T-helper 1 cell (primary cell): ENCODE measurements at places on chromosomes 1 and 21.
A peak's percentile ranks its signal among the peaks of the same experiment; 100 is the strongest.

- DNase-seq: no peak
Observed at GRCh38 chr1:16393570-16394521, 26.8 kb downstream of the SZRD1 start.

DNA sequence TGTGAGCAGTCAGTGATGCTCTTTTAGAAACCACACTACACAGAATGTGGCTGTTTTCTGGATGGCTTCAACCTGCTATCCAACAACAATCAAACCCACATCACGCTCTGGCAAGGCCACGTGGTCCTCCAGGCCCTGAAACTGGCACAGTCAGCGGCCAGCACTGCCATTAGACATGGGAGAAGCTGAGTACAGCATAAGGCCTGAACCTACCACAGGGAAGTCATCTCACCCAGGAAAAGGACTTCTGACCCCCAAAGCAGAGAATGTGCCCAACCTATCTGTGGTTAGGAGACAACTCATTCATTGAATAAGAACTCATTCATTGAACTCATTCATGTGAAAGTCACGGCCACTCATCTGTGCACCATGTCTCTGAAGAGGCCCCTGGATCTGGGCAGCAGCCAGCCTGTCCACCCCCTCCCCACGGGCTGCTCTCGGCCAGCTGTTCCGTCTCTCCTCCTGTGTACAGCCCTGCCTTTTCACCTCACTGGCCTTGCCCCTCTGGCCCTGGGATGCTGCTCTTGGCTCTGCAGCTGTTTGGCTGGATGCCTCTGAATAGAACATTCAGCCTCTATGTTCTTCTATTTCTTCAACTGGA lies 41.1 kb downstream of the C1orf198 start:
- DNase-seq: no peak

DNA sequence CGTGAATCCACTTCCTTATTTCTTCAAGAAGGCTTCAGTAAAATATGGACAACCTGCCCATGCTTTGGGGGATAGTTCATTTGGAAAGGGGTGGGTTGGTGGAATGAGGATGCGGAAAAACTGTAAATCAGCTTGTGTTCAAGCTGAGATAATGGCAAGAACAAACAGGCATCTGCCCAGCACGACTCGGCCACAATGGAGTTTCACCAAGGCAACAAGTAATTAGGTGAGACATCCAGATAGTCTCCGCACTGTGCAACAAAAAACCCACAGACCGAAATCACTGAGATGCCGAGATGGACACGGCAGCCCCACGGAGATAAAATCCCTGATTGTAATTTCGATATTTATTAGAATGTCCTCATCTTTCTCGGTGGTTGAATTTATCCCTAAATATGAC lies 455.2 kb downstream of the AJAP1 start:
- DNase-seq: no peak

GRCh38 chr1:109499661-109500536 lies 6.0 kb downstream of the CYB561D1 start:
- DNase-seq: peak; percentile 42

GRCh38 chr1:109208836-109209463 lies 4.8 kb upstream of the SARS1 start:
- no peak for DNase-seq

DNA sequence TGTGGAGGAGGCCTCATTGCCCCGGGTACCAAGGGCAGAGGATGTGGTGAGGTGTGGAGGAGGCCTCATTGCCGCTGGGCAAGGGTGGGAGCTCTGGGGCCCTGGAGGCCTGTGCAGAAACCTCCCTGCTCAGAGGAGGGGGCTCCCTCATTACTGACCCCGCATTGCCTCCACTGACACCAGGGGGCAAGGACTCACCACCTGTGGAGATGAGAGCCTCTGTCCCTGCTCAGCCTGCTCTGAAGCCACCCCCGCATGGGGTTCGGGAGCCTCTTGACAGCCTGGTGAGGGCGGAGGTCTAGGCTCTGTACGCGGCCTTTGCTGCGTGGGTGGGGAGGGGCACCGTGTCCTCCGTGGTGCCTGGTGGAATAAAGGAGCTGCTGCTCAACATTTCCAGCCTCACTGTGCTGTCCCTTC lies 95.0 kb upstream of the COL6A1 start:
- DNase-seq: no peak

DNA sequence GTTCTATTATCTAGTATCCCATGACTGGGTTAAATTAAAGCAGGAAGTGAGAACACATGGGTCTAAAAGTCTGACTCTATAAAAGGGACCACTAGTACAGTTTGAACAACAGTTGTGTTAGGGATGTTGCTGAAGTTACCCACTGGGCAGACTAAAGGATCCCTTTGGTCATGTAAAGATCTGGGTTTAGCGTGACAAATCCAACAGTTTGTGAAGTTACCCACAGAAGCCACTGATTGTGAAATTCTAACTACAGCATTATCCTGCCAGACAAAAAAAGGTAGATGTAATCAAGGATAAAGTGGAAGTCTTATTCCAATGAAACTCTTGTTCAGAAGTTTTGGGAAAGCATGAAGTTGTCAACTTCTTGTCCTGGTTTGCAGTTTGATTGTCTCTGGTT lies 5.7 kb downstream of the QSOX1 start:
- no peak for DNase-seq

- no peak for DNase-seq
Observed at GRCh38 chr21:45761704-45762103, 118.2 kb downstream of the PCBP3 start.

DNA sequence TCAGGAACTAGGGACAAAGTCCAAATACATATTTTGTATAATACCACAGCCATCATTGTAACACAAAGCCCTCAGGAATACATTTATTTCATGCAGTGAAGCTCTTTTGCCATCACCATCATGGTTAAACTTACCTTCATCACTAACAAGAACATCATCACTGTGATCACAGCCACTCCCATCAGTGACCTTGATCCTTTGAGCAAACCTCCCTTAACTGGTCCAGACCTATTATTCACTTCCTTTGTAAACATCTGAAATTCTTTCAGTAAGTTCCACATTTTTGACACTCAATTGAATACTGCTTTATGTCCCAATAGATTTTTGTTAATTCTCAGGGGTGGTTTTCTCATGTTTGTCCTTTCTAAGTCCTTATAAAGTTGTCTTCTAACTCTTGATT lies 16.2 kb upstream of the KPRP start:
- DNase-seq: no peak

DNA sequence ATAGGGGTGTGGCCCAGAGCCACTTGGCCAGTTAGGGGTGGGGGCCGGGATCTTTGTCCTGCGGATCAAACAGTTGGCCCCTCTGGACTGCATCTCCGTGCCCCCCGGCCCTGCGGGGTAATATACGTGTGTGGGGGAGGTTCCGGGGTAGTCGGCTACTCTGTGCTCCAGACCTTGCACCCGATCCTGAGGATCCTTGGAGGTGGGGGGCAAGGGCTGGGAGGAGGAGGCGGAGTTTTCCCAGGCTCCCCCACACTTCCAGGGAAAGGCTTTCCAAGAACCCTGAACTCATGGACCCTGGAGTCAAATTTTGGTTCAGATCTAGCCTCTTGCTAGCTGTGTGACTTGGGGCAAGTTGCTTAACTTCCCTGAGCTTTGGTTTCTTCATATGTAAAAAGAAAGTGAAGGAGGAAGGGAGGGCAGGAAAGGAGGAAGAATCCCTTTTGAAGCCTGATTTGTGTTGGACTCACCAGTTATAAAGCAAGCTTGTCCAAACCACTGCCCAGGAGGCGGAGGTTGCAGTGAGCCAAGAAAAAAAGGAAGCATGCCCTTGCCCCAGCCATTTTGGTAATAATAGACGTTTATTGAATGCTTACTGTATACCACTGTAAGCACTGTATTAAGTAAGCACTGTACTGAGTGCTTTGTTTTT lies 686 bp downstream of the MIIP start:
- no peak for DNase-seq

DNA sequence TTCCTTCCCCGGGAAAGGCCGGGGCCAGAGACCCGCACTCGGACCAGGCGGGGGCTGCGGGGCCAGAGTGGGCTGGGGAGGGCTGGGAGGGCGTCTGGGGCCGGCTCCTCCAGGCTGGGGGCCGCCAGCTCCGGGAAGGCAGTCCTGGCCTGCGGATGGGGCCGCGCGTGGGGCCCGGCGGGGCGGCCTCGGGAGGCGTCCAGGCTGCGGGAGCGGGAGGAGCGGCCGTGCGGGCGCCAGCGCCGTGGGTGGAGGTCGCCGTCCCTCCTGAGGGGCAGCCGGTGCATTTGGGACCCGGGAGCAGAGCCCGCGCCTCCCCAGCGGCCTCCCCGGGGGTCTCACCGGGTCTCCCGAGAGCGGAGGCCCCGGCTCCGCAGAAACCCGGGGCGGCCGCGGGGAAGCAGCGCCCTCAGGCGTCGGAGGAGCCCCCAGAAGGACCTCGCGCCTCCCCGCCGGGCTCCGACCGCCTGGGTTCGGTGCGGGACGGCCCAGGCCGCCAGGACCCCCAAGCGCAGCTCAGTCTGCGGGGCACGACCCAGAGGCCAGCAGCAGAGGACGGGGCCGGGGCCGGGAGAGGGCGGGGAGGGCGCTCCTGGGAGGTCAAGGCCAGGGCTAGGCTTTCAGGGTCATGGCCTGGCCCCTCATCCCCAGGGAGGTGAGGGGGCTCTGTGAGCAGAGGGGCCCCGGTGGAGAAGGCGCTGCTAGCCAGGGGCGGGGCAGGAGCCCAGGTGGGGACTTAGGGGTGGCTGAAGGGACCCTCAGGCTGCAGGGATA lies 7.2 kb upstream of the SLX9 start:
- DNase-seq: peak; percentile 62

DNA sequence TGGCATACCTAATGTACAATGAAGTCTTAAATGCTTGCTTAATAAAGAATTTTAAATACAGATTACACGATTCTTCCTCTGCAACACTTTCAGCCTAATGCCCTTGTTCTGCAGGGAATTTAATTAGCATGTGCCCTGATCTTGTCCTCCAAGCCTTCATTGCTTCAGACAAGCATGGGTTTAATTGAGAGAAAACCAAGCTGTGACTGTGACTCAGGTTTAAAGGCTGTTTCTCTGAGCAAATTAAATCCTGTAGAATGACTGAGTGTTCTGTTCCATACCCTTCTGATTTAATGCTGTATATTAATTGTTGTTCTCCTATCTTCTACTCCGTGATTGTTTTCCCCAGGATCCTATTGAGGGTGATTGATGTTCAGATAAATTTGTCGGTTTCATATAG lies 269.0 kb upstream of the PRMT6 start:
- DNase-seq: no peak

DNA sequence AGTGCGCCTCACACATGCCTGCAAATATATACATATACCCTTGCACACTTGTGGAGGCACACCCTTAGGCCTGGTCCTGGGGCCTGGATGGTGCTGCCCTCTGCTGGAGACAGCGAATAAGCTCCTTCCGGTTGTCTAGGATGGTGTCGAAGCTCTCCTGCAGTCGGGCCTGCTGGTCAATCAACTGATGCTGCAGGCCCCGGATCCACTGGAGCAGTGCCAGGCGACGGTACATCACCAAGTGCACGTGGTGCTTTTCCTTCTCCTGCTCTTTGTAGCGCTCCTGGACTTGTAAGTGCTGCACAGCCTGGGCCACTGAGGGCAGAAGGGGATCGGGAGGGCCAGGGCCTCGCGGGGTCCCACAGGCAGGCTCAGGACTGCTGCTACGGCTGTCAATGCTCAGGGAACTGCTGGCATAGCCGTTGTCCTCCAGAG lies 3.1 kb downstream of the C1orf216 start:
- DNase-seq: peak; percentile 70

GRCh38 chr1:229941160-229941559 lies 125.9 kb upstream of the GALNT2 start:
- no peak for DNase-seq

DNA sequence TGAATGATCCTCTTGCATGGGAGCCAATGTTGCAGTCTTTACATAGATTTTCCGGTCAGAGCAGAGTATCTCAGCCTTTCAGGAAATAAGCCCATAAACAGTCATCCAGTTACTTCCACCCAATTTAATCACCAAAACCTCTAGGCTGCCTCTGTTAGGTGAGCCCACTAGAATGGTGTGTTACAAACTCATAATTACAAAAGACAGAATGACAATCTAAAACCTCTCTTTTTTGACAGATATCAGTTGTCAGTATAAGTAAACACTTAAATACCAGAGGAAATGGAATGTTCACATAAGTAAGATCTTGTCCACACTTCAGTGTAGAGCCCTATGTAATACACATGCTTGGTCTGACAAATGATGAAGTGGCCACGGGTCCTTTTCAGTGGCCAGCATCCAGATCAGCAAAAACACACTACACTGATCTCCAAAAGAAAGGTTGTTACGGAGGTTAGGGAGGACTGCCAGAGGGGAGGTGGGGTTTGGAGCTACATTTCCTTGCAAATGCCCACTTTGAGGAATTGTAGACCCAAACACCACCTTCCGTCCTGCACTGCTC lies 71.3 kb upstream of the FBXO28 start:
- no peak for DNase-seq

GRCh38 chr1:6330410-6330911 lies 63.1 kb downstream of the ACOT7 start:
- DNase-seq: no peak

GRCh38 chr1:99992760-99993467 lies 23.1 kb downstream of the SLC35A3 start:
- DNase-seq: no peak

DNA sequence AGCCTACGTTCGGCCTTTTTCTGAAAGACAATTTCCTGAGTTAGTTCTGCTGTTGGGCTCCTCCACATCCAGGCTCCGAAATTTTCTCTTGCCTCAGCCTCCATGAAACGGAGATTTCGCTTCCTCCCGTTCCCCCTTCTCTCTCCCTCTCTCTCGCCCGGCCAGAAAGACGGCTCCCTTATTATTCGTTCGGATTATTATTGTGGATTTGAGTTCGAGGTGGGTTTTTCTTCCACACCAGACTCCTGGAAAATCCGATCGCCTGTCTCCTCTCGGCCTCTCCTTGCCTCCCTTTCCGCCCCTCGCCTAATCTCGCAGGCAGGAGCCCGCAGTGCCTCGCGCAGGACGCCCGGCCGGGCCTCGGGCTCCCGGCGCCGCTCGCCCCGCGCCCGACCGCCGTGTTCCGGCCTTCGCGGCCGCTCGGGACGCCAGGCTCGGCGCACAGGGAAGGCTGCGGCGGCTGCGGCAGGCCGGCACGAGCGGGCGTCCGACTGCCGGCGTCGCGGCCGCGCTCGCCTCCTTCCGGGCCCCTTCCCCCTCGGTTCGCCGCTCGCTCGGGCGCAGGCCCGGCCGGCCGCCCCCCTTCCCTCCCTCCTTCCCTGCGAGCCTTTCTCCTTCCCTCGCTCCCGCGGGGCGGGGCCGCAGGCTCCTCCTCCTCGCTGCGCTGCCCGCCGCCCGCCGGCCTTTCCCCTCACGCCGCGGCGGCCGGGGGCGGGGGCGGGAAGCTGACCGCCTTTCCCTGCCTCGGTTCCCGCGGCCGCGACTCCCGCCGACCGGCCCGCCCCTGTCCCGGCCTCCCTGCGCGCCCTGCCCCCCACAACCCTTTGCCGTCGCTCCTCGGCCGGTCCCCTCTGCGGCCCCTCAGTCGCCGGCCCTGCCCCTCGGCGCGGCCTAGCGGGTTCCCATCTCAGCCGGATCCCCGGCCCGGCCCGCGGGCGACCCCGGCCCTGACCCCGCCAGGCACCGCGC lies at the start of gene ARHGEF11:
ARHGEF11 (minus strand) TSS at position 493 of the 969 bp plus-strand sequence. CDS start 1,412 bp downstream, outside the sequence.
- peak; percentile 6 for DNase-seq

- no peak for DNase-seq
Observed at GRCh38 chr1:232684371-232685105, 54.6 kb upstream of the SIPA1L2 start.
